ENCODE measurements at places on chromosomes 6 and 20. TPM values are rescaled to one million over a fixed set of nuclear protein-coding genes. Genes with fewer than 3 reads are reported as not detected.

- no peak for DNase-seq
Observed at GRCh38 chr6:10331334-10331968, 83.4 kb downstream of the TFAP2A start.

DNA sequence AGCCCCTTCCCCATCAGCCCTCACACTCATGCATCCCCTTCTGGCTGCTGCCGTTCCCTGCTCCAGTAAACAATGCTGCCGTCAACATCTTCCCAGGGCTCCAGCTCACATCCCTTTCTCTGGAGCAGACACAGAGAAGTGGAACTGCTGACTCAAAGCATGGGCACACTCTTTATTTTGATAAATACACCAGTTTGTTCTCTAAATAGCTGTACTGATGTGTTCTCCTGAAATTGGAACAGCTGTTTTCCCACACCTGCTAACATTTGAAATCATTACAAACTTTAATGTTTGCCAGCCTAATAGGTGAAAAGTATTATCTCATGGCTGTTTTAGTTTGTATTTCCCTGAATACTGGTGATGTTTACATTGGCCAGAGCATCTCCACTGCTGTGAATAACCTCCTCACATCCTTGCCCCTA, 102.1 kb upstream of the NXT1 start:
- peak; percentile 54 for DNase-seq

PKIG gene
- 10.1 TPM for total RNA-seq

DNA sequence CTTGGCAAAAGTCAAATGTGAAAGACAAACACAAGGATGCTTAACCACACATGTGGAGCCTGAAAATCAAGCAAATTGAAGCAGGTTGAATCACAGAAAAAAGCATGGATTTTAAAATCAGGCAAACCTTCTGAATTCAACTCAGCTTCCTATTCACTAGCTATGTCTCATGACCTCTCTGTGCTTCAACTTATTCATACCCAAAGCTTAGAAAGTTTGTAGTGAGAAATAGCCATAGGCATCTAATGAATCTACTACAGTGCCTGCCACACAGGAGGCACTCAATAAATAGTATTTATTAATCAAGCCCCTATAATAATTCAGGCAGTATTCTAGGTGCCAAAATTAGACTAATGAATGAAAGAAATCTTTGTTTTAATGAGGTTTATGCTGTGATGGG, 112.2 kb upstream of the TNFAIP3 start:
- no peak for DNase-seq

ATRN gene
- total RNA-seq, result 27.9 TPM

SLC35B2 gene
- 28.5 TPM for total RNA-seq

DNA sequence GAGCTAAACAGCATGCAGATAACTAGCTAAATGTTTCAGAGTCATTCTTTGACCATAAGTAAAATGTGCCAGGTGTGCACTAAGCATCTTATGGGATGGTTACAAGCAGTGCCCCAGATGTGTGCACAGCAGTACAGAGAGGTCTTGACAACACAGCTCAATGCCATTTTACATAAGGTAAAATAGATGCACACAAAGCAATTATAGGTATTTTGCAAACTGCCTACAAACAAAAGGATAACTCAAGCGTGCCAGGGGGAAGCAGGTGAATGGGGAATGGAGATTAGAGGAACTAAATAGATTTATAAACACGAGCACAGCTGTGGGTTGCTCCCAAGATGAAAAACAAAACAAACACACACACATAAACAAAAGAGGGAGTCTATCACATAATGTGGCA, 64.8 kb downstream of the SLC2A10 start:
- DNase-seq, result no peak

DNA sequence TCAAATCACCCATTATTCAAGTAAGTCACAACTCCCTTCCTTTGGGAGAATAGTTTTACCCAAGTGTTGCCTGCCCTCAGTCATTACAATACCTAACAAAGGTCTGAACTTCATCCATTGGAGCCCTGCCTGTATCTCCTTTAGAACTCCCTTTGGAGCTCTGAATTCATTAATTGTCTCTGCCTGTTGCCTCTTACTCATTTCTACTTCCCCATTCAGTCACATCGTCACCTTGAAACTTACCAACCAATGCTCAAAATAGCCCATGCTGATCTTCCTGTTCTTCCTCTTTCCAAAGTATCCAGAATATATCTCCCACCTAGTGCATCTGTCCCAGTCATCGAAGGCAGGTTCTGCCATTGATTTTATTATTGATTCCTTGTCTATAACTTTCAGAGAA, 120.7 kb upstream of the ADGRF1 start:
- DNase-seq, result no peak

DNA sequence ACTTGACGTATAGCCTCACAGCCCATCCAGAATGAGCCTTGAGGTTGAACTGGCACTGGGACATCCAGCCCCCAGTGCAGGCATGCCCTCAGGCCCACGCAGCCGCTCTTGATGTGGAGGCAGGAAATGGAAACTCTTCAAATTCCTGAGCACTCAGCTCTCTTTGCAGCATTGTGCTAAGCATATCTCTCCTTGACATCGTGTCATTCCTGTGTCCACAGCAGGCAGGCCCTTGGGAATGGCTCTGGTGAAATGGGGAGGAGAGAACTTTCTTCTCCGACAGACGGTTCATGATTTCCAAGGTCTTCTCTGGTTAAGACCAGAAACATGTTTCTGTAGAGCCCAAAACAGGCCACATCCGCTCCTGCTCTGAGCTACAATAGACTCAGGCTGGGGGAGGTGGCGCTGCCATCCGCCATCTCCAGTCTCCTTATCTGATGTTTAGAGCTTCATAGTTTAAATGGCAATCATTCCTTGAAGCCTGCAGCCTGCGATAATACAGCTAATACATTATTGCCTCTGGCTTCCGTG, 248.8 kb downstream of the CDH4 start:
- DNase-seq, result no peak

Measured in SJCRH30 (cell line).